ENCODE measurements at places on chromosomes 2 and 18.
A peak's percentile ranks its signal among the peaks of the same experiment; 100 is the strongest.

GRCh38 chr2:186716899-186717298 lies 23.0 kb downstream of the FAM171B start:
- DNase-seq = no peak

GRCh38 chr2:171432969-171433762 lies 624 bp downstream of the METTL8 start:
- DNase-seq = peak; percentile 63

- peak; percentile 5 for DNase-seq
Observed at GRCh38 chr2:71006955-71007799, 12.5 kb upstream of the TEX261 start.

GRCh38 chr18:9101730-9102507 lies 580 bp upstream of the NDUFV2 start:
- peak; percentile 64 for DNase-seq

- DNase-seq = no peak
Observed at GRCh38 chr18:72986103-72986502, 118.3 kb upstream of the NETO1 start.

DNA sequence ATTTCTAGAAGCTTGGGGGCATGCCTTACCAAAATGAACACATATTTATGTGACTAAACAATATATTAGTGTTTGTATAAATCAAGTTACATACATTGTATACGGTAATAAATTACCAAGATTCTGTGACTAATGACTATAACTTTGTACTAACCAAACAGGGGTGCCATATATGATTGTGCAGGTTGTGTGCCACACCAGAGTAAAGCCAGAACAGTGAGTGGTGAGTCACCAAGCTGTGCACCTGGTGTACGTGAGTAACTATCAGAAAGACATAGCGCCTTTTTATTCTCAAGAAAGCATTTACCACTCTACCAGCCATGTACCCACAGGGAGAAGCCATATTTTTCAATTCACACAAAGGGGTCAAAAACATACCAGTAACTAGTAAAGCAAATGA lies 453.2 kb upstream of the PIK3C3 start:
- DNase-seq = no peak

GRCh38 chr2:37085731-37086147 lies 1.4 kb downstream of the GPATCH11 start:
- no peak for DNase-seq

All from T47D (cell line).